ENCODE measurements at places on chromosomes 12 and 14.
A peak's percentile ranks its signal among the peaks of the same experiment; 100 is the strongest.

DNA sequence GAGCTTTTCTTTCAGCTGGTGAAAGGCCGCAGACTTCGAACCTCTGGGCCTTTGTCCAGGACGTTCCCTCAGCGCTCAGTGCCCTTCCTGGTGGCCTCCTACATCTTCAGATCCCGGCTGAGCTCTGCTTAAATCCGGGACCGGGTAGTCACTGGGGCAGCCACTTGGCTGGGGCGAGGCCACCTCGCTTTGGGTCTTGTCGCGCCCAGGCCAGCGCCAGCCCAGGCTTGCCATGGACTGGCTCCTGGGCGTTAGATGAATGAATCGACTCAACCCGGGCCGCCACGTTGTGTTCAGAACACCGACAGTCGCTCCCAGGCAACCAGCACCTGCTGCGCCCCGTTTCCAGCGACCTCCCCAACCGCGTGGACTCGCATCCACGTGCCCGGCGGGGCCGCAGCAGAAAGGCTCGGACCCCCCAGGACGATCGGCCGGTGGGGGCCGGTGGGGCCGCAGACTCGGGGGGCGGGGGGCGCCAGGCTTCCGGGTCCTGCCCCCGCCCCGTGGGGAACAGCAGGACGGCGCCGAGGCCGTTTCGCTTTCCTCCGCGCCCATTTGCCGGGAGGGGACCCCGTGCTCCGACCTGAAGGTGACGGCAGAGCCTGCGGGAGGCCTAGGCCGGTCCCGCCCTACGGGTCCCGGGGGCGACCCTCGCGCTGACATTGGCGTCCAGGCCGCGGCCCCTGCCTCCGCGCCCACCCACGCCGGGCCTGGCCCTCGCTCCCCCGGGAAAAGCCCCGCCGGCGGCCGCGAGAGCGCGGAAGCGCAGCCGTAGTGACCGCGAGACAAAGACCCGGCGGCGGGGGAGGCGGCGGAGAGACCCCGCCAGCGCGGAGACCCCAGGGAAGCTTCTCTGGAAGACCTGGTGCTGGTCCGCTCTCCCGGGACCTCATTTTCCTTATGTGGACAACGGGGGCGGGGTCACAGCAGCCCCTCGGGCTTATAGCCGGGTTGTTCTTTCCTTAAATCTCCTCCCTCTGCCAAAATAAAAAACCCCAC is 37.3 kb upstream of the RCOR1 start:
- peak; percentile 17 for DNase-seq

DNA sequence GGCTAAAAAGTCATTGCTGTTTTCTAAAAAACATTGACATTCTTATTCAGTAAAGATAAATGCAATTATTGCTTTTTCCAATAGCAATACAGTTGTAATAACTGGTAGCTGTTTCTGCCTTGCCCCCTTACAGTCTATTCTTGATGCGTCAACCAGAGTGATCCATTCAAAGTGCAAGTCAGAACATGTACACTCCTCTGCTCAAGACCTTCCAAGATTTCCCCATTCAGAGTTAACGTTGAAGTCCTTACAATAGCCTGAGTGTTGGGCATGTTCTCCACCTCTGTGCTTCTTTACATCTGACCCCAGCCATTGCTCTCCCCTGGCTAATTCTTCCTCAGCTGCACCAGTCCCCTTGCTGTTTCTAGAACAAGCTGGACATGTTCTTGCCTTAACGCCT is 24.3 kb downstream of the VRK1 start:
- no peak for DNase-seq

DNA sequence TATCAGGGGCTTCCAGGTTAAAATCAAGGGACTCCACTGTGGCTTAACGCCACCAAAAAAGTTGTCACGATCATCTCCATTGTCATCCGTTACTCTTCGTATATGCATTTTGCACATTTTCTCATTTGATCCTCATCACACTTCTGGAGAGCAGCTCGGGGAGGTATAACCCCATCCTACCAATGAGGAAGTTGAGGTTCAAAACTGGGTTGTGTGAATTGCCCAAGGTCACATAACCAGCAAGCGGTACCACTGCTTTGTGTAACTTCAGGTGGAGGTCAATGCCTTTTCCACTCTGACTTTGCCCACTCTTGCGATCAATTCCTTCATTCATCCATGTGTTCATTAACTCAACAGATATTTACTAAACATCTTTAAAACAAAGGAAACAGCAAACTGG is 71.1 kb upstream of the CCND2 start:
- no peak for DNase-seq

DNA sequence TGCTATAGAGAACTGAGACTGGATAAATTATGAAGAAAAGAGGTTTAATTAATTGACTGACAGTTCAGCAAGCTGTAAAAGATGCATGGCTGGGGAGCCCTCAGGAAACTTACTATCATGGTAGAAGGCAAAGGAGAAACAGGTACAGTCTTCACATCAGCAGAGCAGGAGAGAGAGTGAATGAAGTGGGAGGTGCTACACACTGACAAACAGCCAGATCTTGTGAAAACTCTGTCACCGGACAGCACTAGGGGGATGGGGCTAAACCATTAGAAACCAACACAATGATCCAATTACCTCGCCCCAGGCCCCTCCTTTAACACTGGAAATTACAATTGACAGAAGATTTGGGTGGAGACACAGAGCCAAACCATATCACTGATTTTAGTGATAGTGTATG is 682.4 kb downstream of the SLC16A7 start:
- no peak for DNase-seq

DNA sequence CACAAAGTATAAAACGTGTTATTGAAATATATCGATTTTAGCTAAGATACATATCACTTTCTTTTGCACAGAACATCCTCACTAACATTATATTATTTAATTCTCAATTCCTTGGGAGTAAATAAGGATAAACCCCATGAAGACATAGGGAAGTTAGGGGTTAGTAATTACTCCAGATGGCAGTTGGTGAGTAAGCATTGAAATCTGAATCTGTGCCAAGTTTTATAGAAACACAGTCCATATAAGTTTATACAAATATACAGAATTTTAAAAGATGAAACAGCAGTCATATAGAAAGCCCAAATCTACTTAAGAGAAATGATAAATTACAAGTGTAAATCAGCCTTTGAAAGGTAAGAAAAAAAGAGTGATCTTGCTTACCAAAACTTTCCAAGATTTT is 200.4 kb upstream of the SYT10 start:
- DNase-seq = no peak

GRCh38 chr12:7709969-7710675 is 1.1 kb upstream of the DPPA3 start:
- no peak for DNase-seq

GRCh38 chr14:27056586-27056985 is 458.8 kb upstream of the NOVA1 start:
- DNase-seq = no peak

- DNase-seq = no peak
Measured at GRCh38 chr14:104206281-104206904, 68.0 kb downstream of the KIF26A start.

GRCh38 chr12:117227000-117227653 is 36.9 kb upstream of the FBXO21 start:
- no peak for DNase-seq

GRCh38 chr12:6375269-6376078 is at the start of gene SCNN1A:
Gene SCNN1A, minus strand, starts transcription at chr12:6375563. Its CDS starts 780 bp downstream, at chr12:6374783.
- DNase-seq = no peak

- DNase-seq = no peak
Measured at GRCh38 chr12:89333564-89334252, 18.6 kb downstream of the DUSP6 start.

- DNase-seq = no peak
Measured at GRCh38 chr14:96205059-96205977, 679 bp downstream of the BDKRB2 start.

- DNase-seq = no peak
Measured at GRCh38 chr12:20047901-20048300, 320.4 kb upstream of the PDE3A start.

- no peak for DNase-seq
Measured at GRCh38 chr12:67449591-67450052, 180.5 kb downstream of the CAND1 start.

GRCh38 chr12:100128512-100128908 is 14.2 kb downstream of the BLTP3B start:
- DNase-seq = no peak

DNA sequence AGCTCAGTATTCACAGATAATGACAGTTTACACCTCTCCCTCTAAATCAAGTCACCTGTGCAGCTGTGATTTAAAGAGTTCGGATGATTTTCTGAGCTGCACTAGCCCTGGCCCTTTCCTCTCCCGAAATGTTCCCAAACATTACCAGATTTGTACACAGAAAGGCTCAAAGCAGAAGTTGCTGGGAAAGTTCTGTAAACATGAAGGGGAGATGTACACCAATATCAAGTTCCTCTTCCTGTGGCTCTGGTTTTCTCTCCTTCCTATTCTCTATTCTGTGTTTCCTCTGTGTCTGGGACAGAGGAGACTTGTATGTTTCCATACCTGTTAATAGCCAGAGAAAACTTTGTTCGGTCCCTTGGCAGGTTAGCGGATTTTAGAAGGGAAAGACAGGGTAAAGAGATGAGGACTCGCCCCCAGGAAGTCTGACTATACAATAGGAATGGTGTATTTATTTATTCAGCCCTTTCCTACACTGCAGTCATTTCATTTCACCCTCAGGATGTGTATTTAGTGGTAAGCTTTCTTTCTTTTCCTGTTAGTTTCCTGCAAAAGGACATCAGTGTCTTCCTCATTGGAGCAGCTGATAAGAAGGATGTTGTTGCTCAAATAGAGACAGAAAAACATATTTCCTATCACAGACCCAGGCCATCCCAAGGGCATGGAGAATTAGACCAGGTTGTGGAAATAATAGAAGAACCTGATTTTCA is 7.6 kb upstream of the NUMB start:
- DNase-seq = no peak

- no peak for DNase-seq
Measured at GRCh38 chr12:21989819-21990412, 48.7 kb upstream of the ABCC9 start.

GRCh38 chr14:67673451-67673850 is 981 bp downstream of the VTI1B start:
- no peak for DNase-seq

GRCh38 chr12:84043355-84043754 is 869.2 kb downstream of the SLC6A15 start:
- no peak for DNase-seq

GRCh38 chr12:46370792-46371717 is 1.5 kb downstream of the SLC38A2 start:
- DNase-seq = peak; percentile 91

DNA sequence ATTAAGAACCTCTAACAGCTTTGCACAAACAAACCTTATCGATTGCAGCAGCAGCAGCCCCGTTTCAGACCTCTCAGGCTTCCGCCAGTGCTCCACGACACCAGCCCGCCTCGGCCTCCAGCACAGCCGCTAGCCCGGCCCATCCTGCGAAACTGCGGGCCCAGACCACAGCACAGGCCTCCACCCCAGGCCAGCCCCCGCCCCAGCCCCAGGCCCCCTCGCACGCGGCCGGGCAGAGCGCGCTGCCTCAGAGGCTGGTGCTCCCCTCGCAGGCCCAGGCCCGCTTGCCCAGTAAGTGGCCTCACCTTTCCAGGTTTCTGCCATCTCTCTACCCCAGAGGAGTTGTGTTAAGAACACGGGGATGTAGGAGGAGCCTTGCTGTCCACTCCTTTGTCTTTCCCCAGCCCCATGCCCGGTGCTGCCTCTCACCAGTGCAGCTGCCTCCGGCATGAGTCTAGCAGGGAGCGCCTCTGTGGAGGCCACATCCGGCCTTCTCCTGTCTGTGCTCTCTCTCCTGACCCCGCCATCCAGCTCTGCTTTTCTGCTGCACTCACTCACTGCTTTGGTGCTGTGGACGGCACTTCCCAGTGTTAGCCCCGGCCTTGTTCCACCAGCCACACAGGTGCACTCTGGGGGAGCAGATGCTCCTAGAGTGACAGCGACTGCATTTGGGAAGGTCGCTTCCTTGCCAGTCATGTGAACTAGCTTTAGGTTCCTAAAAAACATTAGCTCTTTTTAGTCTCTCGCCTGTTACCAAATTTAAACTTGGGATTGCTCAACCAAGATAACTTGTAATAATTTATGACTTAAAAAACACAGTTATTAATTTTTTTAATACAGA is 71.5 kb downstream of the EP400 start:
- DNase-seq = no peak

GRCh38 chr12:45273717-45274271 is 57.9 kb downstream of the ANO6 start:
- DNase-seq = no peak

Measured in stimulated activated CD8-positive, alpha-beta memory T cell treated with anti-CD3 and anti-CD28 coated beads, Interleukin-2, amount 100 ng/mL, for 48 hours (primary cell).